Lower lobe of right lung (tissue), 2 donors: ENCODE measurements at places on chromosomes 7 and 10. TPM values are rescaled to one million over a fixed set of nuclear protein-coding genes. Genes with fewer than 3 reads are reported as not detected.

GRCh38 chr10:70820976-70821750, 5.4 kb downstream of the SGPL1 start:
- no peaks in the 10 kb centered on the region for H3K27me3 ChIP-seq
- H3K27ac ChIP-seq: no peak overlapping the region
- no peak overlapping the region for H3K4me3 ChIP-seq
- no peak for DNase-seq

- no peaks in the 10 kb centered on the region for H3K36me3 ChIP-seq
- H3K27ac ChIP-seq: no peak within 1 kb of the TSS
- H3K4me1 ChIP-seq: peaks cover 4% of the 10 kb centered on the region
- H3K4me3 ChIP-seq: peak within 1 kb of the TSS; percentile 37
- peak; percentile 48 for DNase-seq
- peaks cover 32% of the 10 kb centered on the region for H3K27me3 ChIP-seq
Measured at GRCh38 chr7:38630720-38631673, at the start of gene AMPH. Gene AMPH, minus strand, starts transcription at chr7:38631373. Its CDS starts 22 bp downstream, at chr7:38631351.

- H3K4me3 ChIP-seq: no peak overlapping the region
- no peaks in the 10 kb centered on the region for H3K27me3 ChIP-seq
- H3K4me1 ChIP-seq: peaks cover 37% of the 10 kb centered on the region
- no peak for DNase-seq
- H3K27ac ChIP-seq: no peak overlapping the region
Measured at GRCh38 chr10:19946791-19947190, 130.6 kb downstream of the PLXDC2 start.

- H3K4me1 ChIP-seq: peaks cover 17% of the 10 kb centered on the region
- H3K36me3 ChIP-seq: peaks cover 15% of the 10 kb centered on the region
- no peak for DNase-seq
- H3K4me3 ChIP-seq: no peak overlapping the region
- peak overlapping the region; percentile 12 for H3K27ac ChIP-seq
- no peaks in the 10 kb centered on the region for H3K27me3 ChIP-seq
Measured at GRCh38 chr10:31864834-31865518, 63.7 kb downstream of the ARHGAP12 start.

DNA sequence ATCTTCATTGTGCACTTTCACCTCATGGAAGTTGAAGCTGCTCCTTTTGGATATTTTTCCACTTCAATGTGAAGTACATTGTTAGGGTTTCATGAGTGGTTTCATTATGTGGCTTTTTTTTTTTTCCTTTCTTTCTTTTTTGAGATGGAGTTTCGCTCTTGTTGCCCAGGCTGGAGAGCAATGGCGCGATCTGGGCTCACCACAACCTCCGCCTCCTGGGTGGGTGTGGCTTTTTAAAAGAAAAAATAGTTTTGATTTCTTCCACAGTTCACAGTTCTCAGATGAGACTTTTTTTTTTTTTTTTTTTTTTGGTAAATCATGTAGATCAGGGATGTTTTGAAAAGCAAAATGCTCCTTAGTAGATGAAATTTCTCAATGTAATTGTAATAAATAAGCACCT, 652.3 kb upstream of the ANKRD30A start:
- H3K4me3 ChIP-seq: no peak overlapping the region
- DNase-seq: no peak
- no peak overlapping the region for H3K27ac ChIP-seq
- no peaks in the 10 kb centered on the region for H3K4me1 ChIP-seq
- H3K36me3 ChIP-seq: no peaks in the 10 kb centered on the region
- no peaks in the 10 kb centered on the region for H3K27me3 ChIP-seq

The LRRC18 gene
- total RNA-seq: 3.3 TPM

GRCh38 chr7:81715984-81716588, 53.8 kb downstream of the HGF start:
- DNase-seq: no peak
- H3K27ac ChIP-seq: no peak overlapping the region
- no peaks in the 10 kb centered on the region for H3K4me1 ChIP-seq
- H3K36me3 ChIP-seq: peaks cover 8% of the 10 kb centered on the region
- H3K27me3 ChIP-seq: no peaks in the 10 kb centered on the region

DNA sequence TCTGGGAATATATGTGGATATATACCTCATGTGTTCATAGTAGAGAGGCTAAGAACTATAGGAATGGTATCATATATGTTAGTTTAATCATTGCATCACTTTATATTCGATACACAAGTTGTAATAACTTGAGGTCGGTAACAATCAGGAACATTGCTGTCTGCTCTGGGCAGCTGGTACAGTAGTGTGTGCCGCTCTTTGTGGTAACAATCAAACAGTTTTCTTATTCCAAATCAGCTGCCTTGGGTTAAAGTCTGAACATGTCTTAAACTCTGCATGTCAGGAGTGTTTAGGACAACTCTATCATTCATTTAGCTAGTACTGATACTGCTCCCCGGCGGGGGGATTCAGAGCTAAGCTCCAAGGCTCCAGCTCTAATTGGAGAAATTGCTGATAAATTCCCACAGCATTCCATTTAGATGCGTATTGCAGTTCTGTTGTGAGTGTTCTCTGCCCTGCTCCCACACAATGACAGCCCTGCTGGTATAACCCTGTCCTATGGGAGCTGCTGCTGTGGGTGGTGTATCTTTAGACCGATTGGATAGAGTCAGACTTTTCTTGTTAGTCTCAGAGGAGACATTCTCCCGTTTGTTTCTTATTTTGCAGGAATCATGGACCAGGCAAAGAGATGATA, 707.5 kb upstream of the FZD8 start:
- H3K36me3 ChIP-seq: no peaks in the 10 kb centered on the region
- no peak overlapping the region for H3K27ac ChIP-seq
- no peak for DNase-seq
- no peak overlapping the region for H3K4me3 ChIP-seq
- H3K27me3 ChIP-seq: no peaks in the 10 kb centered on the region
- H3K4me1 ChIP-seq: no peaks in the 10 kb centered on the region

- H3K36me3 ChIP-seq: no peaks in the 10 kb centered on the region
- no peak overlapping the region for H3K27ac ChIP-seq
- H3K27me3 ChIP-seq: no peaks in the 10 kb centered on the region
- DNase-seq: no peak
Measured at GRCh38 chr7:95845007-95845406, 72.7 kb downstream of the DYNC1I1 start.

GRCh38 chr7:15924910-15925309, 238.4 kb upstream of the MEOX2 start:
- no peaks in the 10 kb centered on the region for H3K4me1 ChIP-seq
- H3K27me3 ChIP-seq: no peaks in the 10 kb centered on the region
- no peak overlapping the region for H3K27ac ChIP-seq
- no peaks in the 10 kb centered on the region for H3K36me3 ChIP-seq
- H3K4me3 ChIP-seq: no peak overlapping the region
- DNase-seq: no peak

The SPACDR gene
- 1.7 TPM for total RNA-seq

- no peak overlapping the region for H3K27ac ChIP-seq
- peaks cover 58% of the 10 kb centered on the region for H3K4me1 ChIP-seq
- H3K36me3 ChIP-seq: no peaks in the 10 kb centered on the region
Measured at GRCh38 chr7:27187475-27188385, 2.7 kb upstream of the HOXA11 start.

DNA sequence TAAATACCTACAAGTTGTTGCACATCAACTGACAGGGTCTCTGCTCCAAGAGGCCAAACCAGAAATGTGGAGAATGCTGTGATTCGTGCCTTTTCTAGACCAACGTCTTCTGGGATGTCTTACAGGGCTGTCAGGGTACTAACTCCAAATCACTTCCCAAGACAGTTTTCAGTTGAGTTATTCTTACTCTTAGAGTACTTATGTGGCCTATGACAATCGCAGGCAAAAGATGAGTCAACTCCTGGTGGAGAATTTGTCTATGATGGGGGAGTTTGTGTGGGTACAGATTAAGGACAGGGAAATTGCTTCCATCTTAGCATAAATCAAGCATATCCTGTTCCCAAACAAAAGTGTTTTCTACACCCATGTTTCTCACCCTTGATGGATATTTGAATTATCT, 734.8 kb downstream of the TNS3 start:
- H3K27ac ChIP-seq: no peak overlapping the region
- no peaks in the 10 kb centered on the region for H3K36me3 ChIP-seq
- no peak overlapping the region for H3K4me3 ChIP-seq
- H3K4me1 ChIP-seq: no peaks in the 10 kb centered on the region
- DNase-seq: no peak

The IL2RA gene
- 2.9 TPM for total RNA-seq

DNA sequence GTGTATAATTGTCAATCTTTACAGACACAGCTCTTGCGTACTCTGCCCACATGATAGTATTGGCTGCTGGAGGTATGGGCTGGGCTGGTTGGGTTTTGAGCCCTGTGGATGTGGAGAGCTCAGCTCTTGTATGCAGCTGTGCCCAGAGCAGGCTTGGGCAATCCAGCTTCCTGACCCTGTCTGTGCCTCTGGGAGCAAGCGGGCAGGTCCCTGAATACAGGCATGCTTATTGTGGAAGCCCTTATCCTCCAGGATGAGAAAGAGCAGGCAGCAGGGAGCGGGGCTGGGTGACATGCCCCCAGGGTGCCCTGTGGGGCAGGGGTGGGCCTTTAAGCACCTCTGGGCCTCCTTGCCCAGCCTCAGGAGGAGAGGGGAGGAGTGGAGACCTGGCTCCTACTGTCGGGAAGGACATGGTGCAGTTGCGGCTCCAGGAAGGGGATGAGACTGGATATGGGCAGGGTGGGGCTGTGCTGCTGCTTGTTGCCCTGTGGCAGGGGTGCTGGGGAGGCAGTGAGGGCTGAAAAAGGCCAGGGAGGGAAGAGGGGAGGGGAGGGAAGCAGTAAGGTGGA, 32.7 kb upstream of the SH2D4B start:
- no peaks in the 10 kb centered on the region for H3K27me3 ChIP-seq
- H3K27ac ChIP-seq: peak overlapping the region; percentile 74
- no peak overlapping the region for H3K4me3 ChIP-seq
- peaks cover 47% of the 10 kb centered on the region for H3K36me3 ChIP-seq
- H3K4me1 ChIP-seq: peaks cover 97% of the 10 kb centered on the region
- DNase-seq: no peak

GRCh38 chr7:151087245-151088018, 1.2 kb downstream of the AGAP3 start:
- peaks cover 6% of the 10 kb centered on the region for H3K36me3 ChIP-seq
- no peaks in the 10 kb centered on the region for H3K27me3 ChIP-seq
- H3K27ac ChIP-seq: peak overlapping the region; percentile 88
- DNase-seq: peak; percentile 76
